ENCODE measurements at places on chromosomes 7 and 10.

DNA sequence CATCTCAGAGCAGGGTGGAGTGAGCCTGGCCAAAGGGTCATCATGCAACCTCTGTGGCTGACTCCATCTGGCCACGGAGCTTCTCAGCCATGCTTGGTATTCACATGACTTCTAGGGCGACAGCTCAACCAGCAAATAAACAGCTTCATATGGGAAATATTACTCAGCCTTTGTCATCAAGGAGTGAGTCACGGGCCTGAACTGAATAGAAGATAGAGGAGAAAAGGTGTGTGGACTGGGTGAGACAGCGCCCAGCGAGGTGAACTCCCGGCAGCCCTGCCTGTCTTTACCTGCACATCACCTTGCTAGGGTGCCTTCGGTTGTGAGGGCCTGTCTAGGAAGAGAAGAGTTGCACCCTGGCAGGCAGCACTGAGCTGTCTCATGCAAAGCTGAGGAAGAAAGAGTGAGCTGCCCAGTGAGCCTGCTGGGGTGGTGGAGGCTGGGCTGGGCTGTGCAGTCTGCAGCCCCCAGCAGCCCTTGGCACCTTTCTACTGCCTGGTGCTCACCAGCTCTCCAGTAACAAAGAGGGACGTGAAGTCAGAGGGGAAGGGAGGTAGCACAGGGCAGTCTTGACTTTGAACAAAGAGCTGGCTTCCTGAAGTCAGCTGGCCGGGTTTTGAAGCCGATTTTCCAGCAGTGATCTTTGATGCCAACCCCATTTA is 114.2 kb downstream of the EGFR start:
- no peak for DNase-seq

DNA sequence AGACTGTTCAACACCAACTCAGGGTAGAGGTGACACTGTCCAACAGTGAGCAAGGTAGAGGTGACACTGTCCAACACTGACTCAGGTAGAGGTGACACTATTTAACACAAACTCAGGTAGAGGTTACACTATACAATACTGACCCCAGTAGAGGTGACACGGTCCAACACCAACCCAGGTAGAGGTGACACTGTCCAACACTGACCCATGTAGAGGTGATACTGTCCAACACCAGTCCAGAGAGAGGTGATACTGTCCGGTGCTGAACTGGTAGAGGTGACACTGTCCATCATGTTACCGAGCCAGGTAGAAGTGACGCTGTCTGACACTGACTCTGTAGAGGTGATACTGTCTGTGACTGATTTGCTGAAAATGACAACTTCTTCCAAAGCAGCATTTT is 102.4 kb downstream of the GATA3 start:
- DNase-seq = no peak

DNA sequence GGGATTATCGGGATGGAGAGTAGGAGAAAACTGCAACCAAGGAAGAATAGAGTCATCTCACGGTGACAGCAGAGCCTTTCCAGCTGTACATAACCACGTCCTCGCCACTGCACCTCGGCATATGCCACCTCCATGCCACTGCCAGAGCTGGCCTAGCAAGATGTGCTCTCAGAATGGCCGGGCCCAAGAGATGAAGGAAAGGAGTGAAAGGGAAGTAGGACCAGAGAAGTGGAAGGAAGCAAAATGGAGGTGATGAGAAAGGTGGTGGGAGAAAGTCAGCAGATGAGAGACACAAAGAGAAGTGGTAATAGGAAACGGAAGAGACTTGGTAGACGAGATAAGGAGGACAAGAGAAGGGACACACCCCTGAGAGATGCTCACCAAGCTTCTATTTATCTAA is 8.0 kb upstream of the CALU start:
- DNase-seq = no peak

DNA sequence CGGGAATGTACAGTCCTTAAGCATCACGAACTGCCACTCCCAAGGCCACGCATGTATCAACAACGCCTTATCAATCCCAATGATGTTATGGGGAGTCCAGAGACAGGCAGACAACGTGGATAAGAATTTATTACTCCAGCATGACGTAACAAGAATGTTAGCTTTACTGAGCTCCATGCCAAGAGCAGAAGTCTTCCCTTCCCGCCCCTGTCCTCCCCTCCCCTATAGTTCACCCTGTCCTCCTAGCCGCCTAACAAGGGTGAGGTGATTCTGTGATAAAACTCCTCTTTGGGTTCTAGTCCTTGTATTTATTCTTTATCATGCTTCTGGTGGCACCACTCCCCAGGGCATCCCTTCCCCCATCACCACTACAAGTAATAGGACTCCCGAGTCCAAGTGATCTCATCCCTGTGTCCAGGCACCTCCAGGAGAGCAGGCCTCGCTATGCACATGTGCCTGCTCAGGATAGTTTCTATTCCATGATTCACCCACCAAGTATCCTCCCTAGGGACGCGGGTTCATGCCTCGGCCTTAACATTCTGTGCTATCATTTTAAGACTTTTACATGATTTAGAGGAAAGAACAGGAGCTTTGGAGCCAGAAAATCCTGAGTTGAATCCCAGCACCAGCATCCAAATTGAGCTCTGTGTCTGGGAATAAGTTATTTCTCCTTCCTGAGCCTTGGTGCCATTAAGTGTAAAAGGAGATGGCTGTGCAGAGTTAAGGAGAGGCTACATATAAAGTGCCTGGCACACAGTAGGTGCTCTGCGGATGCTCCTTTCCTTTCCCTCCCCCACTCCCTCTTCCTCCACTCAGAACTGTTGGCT is 15.4 kb downstream of the GSDME start:
- DNase-seq = no peak

- no peak for DNase-seq
Measured at GRCh38 chr7:150716939-150717338, 526 bp downstream of the GIMAP1 start.

DNA sequence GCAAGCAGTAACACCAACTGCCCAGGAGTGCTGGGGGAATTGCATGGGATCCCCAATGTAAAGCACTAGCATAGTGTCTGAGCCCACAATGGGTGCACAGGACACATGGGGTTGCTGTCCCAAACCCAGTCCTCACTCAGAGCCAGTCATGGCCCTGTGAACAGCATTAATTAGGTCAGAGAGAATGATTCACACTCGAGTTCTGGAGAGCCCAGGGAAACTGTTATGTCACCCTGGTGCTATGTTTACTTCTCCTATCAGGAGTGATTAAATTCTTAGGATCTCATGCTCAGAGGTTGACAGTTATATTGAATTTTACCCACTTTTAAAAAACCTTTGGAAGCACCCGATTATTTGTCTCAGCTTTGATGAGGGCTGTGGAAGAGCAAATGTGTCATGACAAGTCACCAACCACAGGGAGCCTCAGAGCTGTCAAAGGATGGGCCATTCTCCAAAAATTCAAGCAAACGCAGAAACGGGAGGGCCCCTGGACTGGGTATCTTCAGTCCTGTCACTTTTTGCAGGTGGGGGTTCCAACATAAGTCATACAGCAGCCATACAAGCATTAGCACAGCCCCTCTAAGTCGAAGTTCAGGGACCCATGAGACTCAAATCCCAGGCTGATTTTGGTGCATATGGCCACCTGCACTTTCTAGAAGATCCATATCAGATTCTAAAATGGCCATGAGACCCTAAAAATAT is 1.3 kb upstream of the RASSF4 start:
- DNase-seq = no peak

DNA sequence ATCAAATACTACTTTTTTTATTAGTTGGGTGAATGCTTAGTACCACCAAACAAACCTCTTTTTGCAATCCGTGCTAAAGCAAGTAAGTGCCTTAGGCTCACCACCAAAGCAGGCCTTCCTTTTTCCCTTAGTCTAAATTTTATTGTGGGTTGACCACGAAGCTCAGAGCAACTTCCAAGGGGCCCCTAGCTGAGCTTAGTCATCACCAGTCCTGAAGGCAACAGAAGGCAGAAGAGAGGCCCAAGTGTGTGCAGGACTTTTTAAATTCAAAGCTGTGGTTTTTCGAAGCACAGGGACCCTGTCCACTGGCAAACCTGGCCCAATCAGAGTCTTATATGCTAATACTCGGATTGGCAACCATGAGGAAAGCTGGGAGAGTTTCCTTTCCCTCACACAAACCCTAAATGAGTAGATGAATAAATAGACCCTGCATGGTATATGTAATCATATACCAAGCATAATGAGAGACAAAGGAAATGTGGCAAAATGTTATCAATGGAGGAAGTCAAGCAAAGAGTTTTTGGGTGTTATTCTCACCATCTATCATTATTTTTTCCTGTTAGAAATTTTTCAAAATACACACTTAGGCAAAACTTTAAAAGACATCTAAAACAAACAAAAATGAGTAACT is 453.2 kb upstream of the GALNT17 start:
- no peak for DNase-seq

GRCh38 chr10:62379394-62379793 is 5.2 kb downstream of the ZNF365 start:
- DNase-seq = no peak

DNA sequence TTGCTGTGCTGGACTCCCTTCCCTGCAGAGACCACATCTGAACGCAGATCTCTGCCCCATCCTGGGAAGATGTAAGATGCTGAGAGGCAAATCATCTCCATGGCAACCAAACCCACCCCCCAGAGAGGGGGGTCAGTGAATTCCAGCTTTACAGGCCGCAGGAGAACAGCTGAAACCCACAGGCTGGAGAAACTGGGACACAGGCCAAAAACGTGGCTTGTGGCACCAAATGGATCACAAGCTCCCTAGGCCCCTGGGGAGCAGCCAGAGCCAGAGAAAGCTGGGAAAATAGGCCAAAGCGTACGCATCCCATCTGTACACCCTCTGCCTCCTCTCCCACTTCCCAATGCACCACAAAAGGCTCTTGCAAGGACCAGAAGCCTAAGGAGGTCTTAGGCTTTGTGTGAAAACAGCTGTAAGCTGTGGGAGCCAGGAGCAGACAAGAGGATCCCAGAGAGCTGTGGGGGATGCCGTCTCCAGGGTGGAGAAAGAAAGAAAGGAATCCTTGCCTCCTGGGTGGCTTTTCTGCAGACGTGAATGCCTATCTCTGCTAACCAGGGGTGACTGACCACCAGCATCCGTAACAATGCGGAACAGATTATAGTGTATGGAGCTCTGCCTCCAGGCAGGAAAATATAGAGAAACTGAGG is 59.5 kb downstream of the TMEM130 start:
- no peak for DNase-seq

- peak; percentile 62 for DNase-seq
Measured at GRCh38 chr7:133230591-133231194, 22.2 kb upstream of the EXOC4 start.

GRCh38 chr10:95312257-95312656 is 21.5 kb upstream of the PDLIM1 start:
- no peak for DNase-seq

GRCh38 chr10:101207026-101207425 is 22.2 kb downstream of the LBX1 start:
- DNase-seq = no peak

DNA sequence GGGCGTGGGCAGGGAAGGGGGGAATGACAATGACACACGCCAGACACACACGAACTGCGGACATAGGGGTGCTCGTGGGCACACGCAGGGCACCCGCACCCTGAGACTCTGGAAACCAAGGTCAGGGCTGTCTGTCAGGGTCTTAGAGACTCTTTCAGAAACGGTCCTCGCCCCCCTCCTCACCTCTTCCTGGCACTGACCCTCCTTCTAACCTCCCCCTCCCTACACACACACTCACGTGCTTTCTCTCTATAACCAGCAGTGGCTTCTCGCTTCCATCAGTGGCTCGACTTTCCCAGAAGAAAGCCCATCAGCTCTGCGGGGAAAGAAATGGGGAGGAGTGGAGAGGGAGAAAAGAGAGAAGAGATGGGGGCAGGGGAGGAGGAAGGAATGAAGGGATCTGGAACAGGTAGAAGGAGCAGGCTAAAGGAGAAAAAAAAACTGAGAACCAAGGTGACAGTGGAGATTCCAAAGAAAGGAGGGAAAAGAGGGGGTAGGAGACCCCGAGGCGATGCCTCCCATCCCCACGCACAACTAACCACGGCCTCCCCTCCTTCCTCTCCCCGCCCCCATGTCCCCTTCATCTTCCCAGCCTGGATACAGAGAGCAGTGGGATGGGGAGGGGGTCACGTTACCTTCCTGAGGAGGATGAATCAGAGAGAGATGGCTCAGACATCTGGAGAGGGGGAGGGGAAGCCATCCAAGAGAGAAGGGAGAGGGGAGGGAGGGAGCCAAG is 1.7 kb upstream of the VGF start:
- no peak for DNase-seq

DNA sequence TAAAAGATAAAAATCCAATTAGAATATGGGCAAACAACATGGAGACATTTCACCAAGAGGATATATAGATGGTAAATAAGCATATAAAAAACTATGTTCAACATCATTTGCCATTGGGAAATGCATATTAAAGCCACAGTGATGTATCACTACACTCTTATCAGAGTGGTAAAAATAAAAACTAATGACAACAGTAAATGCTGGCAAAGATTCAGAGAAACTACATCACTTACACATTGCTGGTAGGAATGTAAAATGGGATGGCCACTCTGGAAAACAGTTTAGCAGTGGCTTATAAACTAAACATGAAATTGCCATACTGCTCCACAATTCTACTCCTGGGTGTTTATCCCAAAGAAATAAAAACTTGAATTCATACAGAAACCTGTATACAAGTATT is 59.2 kb downstream of the CROT start:
- no peak for DNase-seq

DNA sequence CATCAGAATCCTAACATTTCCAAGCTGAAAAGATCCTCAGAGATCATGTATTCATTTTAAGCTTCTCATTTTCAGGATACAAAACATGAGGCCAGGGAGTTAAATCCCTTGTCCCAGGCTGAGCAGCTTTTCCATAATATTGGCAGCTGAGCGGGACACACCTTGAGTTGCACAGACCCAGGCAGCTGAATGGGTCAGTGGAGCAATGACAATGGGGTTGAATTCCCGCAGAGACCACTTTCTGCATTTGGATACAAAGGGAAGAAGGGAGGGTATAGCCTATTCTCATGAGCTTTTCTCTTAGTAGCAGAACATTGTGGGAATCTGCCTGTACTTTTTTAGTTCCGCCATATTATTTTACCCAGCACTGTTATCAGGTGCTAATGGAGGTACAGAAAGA is 49.5 kb downstream of the PRR15 start:
- DNase-seq = no peak

- no peak for DNase-seq
Measured at GRCh38 chr7:158420591-158421340, 166.9 kb downstream of the PTPRN2 start.

GRCh38 chr10:105950410-105950809 is 1214.1 kb downstream of the SORCS1 start:
- peak; percentile 38 for DNase-seq

DNA sequence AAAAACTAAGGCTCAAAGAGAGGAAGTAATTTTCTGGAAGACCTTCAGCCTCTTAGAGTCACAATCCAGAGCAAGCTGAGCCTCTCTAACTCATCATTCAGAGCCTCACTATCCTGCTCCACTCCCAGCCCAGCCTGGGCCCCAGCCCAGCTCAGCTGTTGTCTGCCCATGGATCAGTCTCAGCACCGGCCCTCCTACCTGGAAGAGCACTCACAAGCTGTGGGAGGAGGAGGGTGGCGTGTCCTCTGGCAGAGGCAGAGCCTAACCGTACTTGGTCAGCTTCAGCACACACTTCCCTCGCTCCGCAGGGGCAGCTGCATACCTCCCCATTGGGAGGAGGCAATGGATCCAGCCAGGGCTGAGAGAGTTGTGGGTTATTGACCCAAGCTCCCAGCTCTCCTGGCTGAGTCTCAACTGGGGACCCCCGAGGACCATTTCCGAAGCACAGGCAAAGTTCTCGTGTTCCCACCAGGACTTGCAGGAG is 66.7 kb upstream of the GPR26 start:
- DNase-seq = no peak
